T-helper 1 cell (primary cell): ENCODE measurements at places on chromosomes 3 and 15.

DNA sequence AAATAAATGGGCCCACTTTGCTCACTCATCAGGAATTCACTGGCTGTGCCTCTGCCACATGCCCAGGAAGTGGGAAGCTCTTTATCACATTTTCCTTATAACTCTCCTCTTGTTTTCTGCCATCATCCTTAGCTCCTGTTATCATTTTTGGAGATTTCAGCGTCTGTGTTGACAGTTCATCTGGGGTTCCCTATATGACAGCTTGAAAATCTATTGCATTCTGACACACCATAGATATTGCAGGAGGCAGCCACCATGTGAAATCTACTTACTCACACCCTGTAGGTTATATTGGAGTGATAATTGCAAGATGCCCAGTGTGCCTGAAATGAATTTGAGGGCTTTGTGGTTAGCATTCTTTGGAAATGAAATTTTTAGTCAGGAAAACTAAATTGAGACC lies 132.9 kb downstream of the RYR3 start:
- DNase-seq: no peak

DNA sequence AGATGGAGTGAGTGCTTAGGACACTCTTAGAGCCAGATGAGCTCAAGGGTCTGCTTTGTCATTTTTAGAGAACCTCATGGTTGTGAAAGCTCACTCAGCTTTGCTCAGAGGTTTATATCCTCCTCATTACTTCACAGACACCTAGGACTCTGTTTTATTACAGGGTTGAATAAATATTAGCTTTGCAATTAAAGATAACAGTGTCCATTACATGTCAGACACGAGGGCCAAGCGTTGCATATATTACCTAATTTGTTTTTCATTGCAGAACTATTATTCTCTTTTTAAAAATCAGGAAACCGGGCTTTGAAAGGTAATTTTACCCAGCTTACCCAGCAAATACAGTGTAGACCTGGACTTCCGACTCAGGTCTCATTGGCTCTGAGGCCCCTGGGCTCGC lies 16.1 kb downstream of the MAP6D1 start:
- no peak for DNase-seq

DNA sequence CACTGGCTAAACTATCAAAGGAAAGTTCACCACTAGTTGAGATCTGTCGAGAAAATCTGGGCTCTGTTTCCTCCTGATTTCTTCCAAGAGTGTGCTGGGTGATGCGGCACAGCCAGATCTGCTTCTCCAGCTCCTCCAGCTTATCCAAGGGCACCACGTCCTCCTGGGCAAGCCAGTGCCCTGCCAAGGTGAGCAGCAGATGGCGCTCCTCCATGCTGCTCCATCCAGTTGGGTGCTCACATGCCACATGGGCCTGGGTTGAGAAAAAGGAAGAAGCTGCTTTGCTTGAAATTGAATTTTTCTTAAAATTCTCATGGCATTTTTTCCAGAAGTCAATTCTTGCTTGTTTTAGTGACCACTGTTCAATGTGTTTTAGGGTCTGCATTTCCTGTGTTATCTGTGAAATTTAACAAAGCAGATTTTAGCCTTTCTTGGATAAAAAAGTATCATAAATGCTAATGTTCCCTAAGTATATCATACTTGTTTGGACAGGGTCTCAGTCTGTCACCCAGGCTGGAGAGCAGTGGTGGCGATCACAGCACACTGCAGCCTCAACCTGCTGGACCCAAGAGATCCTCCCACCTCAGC lies 47.3 kb downstream of the EIF3J start:
- peak; percentile 37 for DNase-seq

DNA sequence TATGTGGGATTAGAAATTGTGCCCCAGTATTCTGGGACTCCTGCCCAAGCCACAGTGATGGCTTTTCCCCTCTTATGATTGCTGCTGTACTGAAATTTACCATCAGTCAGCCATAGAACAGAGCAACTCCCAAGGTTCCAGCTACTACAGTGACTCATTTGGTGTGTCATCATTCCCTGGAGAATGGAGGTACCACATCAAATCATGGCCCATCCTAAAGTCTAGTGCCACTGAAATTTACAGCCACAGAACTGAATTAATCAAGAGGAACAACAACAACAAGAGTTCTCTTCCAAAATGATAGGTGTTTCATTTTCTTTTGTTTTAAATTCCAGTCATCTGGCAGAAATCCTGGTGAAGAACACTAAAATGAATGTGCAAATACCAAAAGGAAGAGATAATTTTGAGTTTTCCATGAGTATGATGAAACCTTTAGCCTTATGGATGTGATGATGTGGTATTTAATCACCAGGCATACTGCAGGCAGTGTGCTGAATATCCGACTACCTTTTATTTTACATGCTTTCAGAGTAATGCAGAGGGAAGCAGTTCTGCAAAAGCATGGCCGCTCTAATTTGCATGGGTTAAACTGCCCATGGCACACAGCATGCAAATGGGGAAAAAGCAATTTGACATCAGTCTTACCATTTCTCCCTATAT lies 75.6 kb upstream of the SLC2A2 start:
- DNase-seq: no peak
